ENCODE measurements at places on chromosomes 13 and 19. TPM values are rescaled to one million over a fixed set of nuclear protein-coding genes. Genes with fewer than 3 reads are reported as not detected.
A peak's percentile ranks its signal among the peaks of the same experiment; 100 is the strongest.

The CYP2A13 gene
- total RNA-seq = 0.32 TPM

The NLRP5 gene
- total RNA-seq = not detected

The SKA3 gene
- total RNA-seq = 45.7 TPM

The ZNF534 gene
- 0.23 TPM for total RNA-seq

The PSPN gene
- 3.5 TPM for total RNA-seq

- no peak overlapping the region for H3K4me3 ChIP-seq
- H3K4me1 ChIP-seq = peaks cover 7% of the 10 kb centered on the region
- no peaks in the 10 kb centered on the region for H3K27me3 ChIP-seq
- H3K27ac ChIP-seq = no peak overlapping the region
These were observed 438.5 kb downstream of the ZNF536 start for GRCh38 chr19:30810726-30811125.

DNA sequence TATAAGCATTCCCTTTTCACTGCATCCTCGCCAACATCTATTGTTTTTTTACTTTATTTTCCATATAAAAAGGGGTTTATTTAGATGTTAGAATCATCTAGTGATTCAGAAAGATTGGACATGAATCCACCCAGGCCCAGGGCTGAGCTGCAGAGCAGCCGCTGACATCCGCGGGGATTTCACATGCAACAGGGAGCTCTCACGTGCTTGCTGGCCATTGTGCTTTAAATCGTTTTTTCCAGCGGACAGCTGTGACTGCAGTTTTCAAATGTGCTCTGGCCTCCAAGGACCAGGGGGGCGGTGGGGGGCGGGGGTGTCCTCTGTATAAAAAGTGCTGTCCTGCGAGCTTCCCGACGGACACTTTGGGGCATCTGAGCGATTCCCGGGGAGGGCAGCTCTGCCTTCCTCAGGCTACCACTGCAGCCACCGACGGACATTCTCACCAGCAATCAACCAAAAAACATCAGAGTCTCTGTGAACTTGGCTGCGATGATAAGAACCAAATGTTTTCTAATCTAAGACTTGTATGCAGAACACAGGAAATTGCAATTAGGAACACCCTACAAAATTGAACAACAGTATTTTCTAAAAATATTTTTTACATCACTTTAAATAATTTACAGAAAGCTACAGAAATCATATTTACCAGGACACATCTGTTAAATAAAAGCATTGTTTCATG lies 12.6 kb downstream of the RB1 start:
- H3K4me1 ChIP-seq = peaks cover 3% of the 10 kb centered on the region
- no peaks in the 10 kb centered on the region for H3K27me3 ChIP-seq
- H3K4me3 ChIP-seq = no peak overlapping the region
- peaks cover 16% of the 10 kb centered on the region for H3K36me3 ChIP-seq
- DNase-seq = no peak

DNA sequence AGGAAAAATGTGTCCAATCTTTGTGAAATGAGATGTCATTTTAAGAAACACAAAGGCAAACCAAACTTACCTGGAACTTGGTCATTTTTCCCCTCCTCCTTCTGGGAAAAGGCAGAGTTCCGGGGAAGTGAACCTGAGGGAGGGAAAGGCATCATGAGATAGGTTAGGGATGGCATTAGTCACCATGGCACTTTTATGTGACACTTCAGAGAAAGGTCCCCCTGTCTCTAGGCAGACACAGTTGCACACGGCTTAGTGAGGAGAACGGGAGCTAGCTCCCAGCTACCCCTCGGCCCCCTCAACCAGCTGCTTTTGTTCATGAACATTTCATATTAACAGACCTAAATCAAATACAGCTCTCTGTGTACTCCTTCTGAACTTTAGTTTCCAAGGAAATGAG lies 1.5 kb downstream of the ZNF235 start:
- H3K4me1 ChIP-seq = peaks cover 8% of the 10 kb centered on the region
- peaks cover 27% of the 10 kb centered on the region for H3K36me3 ChIP-seq
- DNase-seq = no peak
- H3K27me3 ChIP-seq = peaks cover 5% of the 10 kb centered on the region
- H3K27ac ChIP-seq = no peak overlapping the region
- peak overlapping the region; percentile 94 for H3K4me3 ChIP-seq

GRCh38 chr19:13023656-13024055 lies 28.4 kb downstream of the NFIX start:
- H3K27ac ChIP-seq = no peak overlapping the region
- peaks cover 100% of the 10 kb centered on the region for H3K27me3 ChIP-seq
- H3K4me3 ChIP-seq = peak overlapping the region; percentile 57
- peaks cover 67% of the 10 kb centered on the region for H3K4me1 ChIP-seq

- H3K27ac ChIP-seq = no peak overlapping the region
- H3K36me3 ChIP-seq = no peaks in the 10 kb centered on the region
- DNase-seq = no peak
- H3K4me1 ChIP-seq = peaks cover 25% of the 10 kb centered on the region
- H3K27me3 ChIP-seq = no peaks in the 10 kb centered on the region
- no peak overlapping the region for H3K4me3 ChIP-seq
These were observed 392.5 kb downstream of the DIAPH3 start for GRCh38 chr13:59771272-59771671.

DNA sequence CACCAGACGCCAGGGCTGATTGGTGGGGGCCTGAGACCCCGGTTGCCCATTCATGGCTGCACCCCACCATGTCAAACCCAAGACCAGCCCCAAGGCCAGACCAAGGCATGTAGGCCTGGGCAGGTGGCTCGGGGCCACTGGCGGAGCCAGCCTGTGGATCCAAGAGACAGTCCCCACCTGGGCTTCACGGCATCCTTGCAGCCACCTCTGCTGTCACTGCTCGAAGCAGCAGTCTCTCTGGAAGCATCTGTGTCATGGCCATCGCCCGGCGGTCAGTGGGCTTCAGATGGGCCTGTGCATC lies 3.8 kb upstream of the TEKTIP1 start:
- peaks cover 36% of the 10 kb centered on the region for H3K36me3 ChIP-seq
- no peaks in the 10 kb centered on the region for H3K27me3 ChIP-seq
- DNase-seq = no peak

DNA sequence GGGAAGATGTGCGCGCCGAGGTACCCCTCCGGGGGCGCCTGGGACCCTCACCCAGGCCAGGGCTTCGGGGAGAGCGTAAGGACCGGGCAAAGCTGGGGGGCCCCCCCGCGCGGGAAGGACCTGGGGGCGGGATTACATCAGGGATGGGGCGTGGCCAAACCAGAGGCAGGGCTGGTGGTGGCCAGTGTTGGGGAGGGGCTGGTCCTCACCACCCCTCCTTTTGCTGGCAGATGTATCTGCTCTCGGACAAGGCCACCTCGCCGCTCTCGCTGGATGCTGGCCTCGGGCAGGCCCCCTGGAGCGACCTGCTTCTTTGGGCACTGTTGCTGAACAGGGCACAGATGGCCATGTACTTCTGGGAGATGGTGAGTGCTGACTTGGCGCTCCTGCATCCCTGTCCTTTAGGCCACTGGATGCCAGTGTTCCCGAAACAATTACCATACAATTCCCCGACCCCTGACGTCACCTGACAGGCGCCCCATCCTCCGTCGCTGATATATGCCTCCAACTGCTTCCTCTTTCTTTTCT lies 25.3 kb downstream of the TRPM4 start:
- H3K27me3 ChIP-seq = 0 out of 2 replicates have a peak, but pooled peaks cover 3% of the 10 kb centered on the region
- no peak overlapping the region for H3K4me3 ChIP-seq
- no peak overlapping the region for H3K27ac ChIP-seq
- no peaks in the 10 kb centered on the region for H3K4me1 ChIP-seq
- H3K36me3 ChIP-seq = peaks cover 10% of the 10 kb centered on the region

- no peaks in the 10 kb centered on the region for H3K36me3 ChIP-seq
- no peak overlapping the region for H3K27ac ChIP-seq
- H3K4me3 ChIP-seq = no peak overlapping the region
These were observed 351.4 kb downstream of the KCNRG start for GRCh38 chr13:50366488-50367174.

GRCh38 chr13:53631511-53631910 lies 602.9 kb downstream of the OLFM4 start:
- H3K36me3 ChIP-seq = no peaks in the 10 kb centered on the region
- H3K27ac ChIP-seq = peak overlapping the region; percentile 27
- no peak overlapping the region for H3K4me3 ChIP-seq
- no peaks in the 10 kb centered on the region for H3K27me3 ChIP-seq
- DNase-seq = no peak
